Endothelial cell (in vitro differentiated cells): ENCODE measurements at places on chromosomes 2 and 18.

DNA sequence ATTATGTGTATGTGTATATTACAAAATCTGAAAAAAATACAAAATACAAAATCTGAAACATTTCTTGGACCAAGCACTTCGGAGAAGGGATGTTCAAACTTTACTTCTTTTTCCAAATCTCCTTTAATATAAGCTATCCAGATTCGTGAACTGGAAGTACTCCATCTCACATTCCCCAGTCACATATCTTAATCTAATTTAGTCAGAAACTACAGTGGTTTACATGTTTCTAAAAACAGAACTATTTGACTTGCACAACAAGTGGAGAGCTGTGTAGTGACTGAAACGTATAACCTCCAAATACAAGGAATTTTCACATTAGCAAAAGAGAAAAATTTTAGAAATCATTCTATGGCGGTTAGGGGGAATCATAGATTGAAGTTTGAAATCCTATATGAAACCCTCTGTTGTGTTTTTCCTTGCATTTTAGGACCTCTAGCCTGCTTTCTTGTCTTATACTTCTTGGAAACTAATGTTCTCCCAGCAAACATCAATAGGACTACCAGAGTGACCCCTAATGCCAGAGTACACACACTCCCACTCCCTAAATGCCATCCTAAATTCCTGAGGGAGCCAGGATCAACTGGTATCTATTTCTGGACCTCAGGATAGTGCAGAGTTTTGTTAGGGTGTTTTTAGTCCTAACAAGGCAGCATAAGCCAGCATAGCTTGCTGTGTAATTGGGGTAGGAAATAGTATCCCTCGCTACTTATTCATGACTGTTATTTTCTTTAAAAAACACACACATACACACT is 30.2 kb upstream of the ROCK1 start:
- H3K27ac ChIP-seq, result no peak overlapping the region
- H3K27me3 ChIP-seq, result peaks cover 4% of the 10 kb centered on the region
- H3K4me3 ChIP-seq, result no peak overlapping the region
- no peak for DNase-seq
- no peaks in the 10 kb centered on the region for H3K4me1 ChIP-seq

DNA sequence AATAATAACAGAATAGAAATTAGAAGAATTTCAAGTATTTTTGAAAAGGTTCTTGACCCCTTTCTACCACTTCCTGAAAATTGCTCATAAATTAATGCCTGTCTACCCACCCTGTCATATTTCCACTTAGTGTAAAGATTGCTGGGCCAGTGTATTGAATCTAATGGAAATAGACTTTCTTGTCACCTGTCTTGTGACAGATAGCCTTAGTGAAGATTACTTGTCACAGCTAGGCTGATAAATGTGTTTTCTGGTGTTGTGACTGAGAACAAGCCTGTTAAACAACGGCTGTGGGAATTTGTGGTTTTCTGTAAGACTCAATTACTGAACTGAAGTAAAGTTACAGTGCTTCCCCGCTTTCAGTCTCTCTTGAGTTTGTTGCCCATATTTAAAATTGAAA is 37.0 kb downstream of the PIK3C3 start:
- H3K4me1 ChIP-seq, result no peaks in the 10 kb centered on the region
- H3K4me3 ChIP-seq, result no peak overlapping the region
- no peak overlapping the region for H3K27ac ChIP-seq
- peaks cover 2% of the 10 kb centered on the region for H3K36me3 ChIP-seq

DNA sequence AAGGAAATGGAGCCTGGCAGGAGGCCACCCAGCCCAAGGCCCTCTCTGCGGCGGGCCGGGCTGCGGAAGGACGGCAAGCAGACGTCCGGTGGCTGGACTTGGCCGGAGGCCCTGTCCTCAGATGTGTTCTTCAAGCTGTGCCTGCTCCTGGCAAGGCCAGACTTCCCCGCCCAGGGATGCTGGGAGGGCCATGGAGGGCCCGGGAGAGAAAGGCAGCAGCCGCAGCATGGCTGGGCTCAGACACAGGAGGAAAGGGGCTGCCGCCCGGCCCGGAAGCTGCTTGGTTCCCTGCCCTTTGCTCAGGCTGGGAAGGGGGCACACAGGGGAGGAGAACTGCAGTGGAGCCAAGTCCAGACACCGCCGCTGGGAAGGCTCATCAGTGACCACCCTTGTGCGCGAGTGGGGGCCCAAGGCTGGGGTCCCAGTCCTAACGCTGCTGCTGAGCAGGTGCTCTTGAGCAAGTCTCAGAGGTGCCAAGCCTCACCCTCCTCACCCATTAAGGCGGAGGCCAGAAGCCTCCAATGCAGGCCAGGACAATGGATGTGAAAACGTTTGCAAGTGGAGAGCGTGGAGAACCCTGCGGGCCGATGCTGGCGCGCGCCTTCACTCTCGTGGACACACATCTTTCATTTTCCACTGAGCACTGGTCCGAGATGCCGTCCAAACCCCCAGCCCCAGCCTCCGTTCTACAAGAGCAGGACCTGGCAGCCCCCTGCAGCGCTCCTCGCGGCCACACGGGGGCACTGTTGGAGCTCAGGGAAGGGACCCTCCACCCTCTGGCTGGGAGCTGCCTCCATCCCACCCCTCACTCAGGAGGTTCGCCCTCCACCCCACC is 7.9 kb downstream of the CROCC2 start:
- no peak overlapping the region for H3K4me3 ChIP-seq
- peaks cover 10% of the 10 kb centered on the region for H3K27me3 ChIP-seq
- DNase-seq, result peak; percentile 90
- H3K4me1 ChIP-seq, result peaks cover 2% of the 10 kb centered on the region

DNA sequence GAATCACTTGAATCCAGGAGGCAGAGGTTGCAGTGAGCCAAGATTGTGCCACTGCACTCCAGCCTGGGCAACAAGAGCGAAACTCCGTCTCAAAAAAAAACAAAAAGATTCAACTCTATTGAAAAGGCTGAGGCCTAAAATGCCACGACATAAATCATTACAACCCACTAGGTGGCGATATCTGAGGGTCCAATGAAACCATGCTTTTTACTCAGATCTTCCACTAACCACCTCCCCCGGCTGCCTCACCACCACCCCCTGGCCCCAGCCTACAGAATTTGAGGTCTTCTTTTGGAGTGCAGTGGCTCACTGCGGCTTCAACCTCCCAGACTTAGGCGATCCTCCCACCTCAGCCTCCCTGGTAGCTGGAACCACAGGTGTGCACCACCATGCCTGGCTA is 57.5 kb downstream of the AP1S3 start:
- no peak overlapping the region for H3K27ac ChIP-seq
- no peaks in the 10 kb centered on the region for H3K36me3 ChIP-seq
- no peak overlapping the region for H3K4me3 ChIP-seq
- peak; percentile 20 for DNase-seq
- H3K27me3 ChIP-seq, result peaks cover 3% of the 10 kb centered on the region
